A673 (cell line): ENCODE measurements at places on chromosomes 2 and 18.

DNA sequence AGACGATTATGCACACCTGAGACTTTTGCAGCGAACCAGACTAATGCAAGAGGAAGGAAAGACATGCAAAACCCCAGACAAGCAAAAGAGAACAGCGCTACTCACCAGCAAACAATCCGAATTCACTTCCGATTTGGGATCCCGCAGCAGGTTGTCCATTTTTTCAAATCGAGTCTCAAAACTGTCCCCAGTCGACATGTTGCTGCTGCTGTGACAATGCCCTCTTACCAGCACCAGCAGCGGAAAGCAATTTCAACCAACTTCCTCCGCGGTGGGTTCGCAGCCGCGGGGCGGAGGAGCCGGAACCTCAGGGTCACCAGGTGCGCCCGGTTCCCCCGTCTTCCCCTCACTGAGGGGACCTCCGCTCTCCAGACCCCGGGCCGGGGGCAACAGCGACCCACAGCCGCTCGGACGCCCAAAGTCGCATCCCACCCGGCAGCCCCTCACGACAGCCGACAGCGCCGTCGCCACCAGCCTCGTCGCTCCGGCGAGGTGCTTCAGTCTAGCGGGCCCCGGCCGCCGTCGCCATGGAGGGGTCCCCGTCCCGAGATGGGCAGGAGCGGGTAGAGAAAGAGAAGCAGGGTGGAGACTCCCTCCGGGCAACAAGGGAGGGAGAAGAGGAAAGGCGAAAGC, 784 bp downstream of the ROCK1 start:
- no peaks in the 10 kb centered on the region for H3K36me3 ChIP-seq
- H3K4me3 ChIP-seq = peak overlapping the region; percentile 98
- peak; percentile 44 for DNase-seq
- H3K4me1 ChIP-seq = peaks cover 12% of the 10 kb centered on the region
- peak overlapping the region; percentile 90 for H3K27ac ChIP-seq

- no peaks in the 10 kb centered on the region for H3K4me1 ChIP-seq
- no peaks in the 10 kb centered on the region for H3K27me3 ChIP-seq
- H3K27ac ChIP-seq = no peak overlapping the region
- H3K36me3 ChIP-seq = no peaks in the 10 kb centered on the region
- no peak for DNase-seq
These were observed 151.1 kb downstream of the MBP start for GRCh38 chr18:76981396-76981968.

DNA sequence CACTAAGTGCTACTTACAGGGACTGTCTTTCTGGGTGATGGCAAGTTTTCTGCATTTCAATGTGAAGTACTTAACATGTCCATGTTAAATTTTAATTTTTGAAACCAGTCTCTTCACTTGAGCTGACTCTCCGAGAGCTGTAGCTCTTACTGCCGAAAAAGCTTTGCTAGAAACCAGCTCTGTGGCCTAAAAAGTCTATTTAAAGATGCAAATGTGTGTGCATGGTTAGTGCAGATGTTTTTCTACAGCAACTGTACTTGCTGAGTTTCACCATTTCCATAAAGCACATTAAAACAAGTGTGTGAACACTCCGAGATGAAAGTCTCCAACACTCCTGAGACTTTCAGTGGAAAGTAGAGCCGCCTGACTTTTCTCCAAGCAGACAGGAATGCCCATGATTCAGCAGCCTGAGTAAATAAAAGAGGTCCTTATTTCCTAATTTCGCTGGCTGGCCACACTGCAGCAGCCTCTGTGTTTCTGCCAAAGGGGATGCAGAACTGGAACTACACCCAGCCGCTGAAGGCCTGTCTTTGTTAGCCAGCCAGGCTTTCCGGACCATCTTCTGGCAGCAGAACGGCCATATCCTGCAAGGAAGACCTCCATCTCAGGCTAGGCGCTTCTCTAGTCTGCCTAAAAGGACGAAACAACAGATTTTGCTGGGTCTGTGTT, 121.2 kb downstream of the ZNF521 start:
- peaks cover 9% of the 10 kb centered on the region for H3K27me3 ChIP-seq
- no peak overlapping the region for H3K27ac ChIP-seq
- H3K36me3 ChIP-seq = no peaks in the 10 kb centered on the region

DNA sequence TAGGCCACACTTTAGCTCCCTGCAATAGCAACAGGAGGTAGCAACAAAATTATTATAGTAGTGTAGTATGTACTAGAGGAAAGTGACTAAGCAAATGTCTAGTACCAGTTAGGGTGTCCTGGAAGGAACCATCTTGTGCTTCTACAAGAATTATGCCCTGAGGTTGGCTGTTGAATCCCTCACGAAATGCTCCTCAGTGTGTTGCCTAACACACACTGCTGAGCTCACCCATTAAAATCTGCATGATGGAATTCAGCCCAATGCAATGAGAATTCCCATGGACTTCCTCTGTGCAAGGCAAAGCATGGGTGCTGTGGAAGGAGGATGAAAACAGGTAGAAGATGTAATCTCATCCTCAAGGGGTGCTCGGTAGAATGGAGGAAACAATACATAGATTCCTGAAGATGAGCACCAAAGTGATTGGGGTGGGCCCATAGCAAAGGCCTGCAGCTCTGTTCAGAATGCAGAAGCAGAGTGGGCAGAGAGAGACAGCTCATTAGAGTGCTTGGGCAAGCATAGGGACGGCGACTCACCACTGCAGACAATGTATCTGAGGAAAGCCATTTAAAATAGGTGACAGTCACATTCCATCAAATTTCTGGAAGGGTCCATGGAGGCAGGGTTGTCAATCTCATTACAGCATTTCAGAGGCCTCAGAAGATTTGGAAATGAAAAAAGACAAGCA, 1.2 kb upstream of the UGT1A7 start:
- H3K27ac ChIP-seq = no peak overlapping the region
- no peak for DNase-seq
- no peaks in the 10 kb centered on the region for H3K4me1 ChIP-seq
- no peak overlapping the region for H3K4me3 ChIP-seq

DNA sequence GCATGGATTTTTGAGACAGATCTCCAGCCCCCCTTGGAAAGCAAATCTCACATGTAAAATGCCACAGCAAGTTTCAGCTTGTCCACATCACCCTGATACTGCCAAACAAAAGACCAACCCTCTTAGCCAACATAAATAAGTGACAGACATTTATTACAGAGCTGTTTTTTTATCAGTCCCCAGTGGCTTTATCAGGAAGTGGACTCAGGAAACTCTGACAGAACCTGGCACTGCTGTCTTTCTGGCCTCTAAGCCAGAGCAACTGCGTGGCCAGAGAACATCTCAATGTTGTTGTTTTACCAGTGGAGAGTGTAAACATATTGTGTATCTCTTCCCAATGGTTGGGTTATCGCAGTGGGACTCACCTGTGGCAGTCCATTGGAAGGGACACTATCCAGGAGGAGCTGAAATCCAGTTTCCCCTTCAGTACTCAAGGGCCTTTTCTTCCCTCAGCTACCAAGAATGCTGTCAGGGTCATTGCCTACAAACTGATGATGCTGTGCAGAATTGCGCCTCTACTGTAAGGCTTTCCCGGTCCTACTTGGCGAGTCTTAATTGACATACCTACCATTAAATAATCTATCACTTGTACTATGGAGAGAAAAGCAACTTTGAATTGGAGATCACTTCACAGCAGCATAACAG, 22.0 kb downstream of the SLC14A1 start:
- DNase-seq = peak; percentile 27
- peaks cover 4% of the 10 kb centered on the region for H3K4me1 ChIP-seq
- H3K27me3 ChIP-seq = peaks cover 4% of the 10 kb centered on the region
- no peak overlapping the region for H3K4me3 ChIP-seq

- no peaks in the 10 kb centered on the region for H3K36me3 ChIP-seq
- H3K27ac ChIP-seq = peak overlapping the region; percentile 44
- H3K4me1 ChIP-seq = peaks cover 23% of the 10 kb centered on the region
- DNase-seq = no peak
- no peak overlapping the region for H3K4me3 ChIP-seq
- H3K27me3 ChIP-seq = no peaks in the 10 kb centered on the region
These were observed 4.9 kb upstream of the LBH start for GRCh38 chr2:30226144-30227032.
